AG10803 (cell line): ENCODE measurements at places on chromosomes 4 and X.

GRCh38 chrX:40694802-40695201 lies 40.5 kb downstream of the MED14 start:
- no peak for DNase-seq

GRCh38 chr4:82786828-82787227 lies 11.8 kb downstream of the SCD5 start:
- no peak for DNase-seq

GRCh38 chr4:94525993-94526728 lies 74.4 kb downstream of the PDLIM5 start:
- peak; percentile 82 for DNase-seq

DNA sequence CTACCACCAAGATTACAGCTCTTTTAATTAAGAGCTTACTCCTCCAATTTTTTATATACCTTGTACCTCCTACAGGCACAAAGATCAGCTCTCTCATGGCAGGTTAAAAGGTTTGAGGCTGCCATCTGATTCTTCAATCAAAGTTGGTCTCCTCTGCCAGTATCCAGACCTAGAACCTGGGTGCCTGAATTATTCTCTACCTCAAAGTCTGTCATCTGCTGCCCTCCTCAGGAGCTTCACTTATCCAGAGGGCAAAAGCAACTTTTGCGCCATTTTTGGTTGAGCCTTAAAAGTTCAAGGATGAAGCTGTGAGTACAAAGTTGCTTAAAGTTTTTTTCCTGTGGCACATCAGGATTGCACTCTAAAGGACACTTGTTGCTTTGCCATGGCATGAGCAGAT lies 343.7 kb upstream of the PPP1R2C start:
- DNase-seq = no peak

DNA sequence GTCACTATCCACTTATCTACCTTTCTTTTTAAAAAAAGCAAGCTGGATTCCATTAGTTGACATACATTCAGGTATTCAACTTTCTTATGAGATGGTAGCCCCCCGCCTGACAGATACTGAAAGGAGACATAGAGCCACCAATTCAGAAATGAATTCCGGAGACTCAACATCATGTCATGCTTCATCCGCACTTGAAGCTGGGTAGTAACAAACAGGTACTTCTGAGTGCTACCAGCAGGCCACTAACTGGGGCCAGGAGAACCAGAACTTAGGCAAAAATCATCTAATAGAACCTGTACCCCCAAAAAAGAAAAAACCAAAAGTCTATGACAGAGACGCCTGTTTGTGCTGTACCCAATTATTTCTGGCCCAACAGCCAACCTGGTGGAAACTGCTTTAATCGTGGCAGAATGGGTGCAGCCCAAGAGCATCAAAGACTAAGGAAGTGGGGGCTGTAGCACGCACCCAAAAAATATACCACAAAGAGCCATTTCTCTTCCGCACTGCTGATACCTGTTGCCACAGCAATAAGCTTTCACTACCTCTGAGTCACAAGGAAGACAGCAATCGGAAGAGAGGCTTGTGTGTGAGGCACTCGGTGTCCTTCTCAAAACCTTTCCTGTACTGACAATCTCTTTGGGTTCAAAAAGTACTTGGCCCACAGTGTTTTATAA lies 84.8 kb downstream of the AFAP1 start:
- DNase-seq = no peak

GRCh38 chrX:113059714-113060113 lies 219.1 kb upstream of the AMOT start:
- DNase-seq = no peak

DNA sequence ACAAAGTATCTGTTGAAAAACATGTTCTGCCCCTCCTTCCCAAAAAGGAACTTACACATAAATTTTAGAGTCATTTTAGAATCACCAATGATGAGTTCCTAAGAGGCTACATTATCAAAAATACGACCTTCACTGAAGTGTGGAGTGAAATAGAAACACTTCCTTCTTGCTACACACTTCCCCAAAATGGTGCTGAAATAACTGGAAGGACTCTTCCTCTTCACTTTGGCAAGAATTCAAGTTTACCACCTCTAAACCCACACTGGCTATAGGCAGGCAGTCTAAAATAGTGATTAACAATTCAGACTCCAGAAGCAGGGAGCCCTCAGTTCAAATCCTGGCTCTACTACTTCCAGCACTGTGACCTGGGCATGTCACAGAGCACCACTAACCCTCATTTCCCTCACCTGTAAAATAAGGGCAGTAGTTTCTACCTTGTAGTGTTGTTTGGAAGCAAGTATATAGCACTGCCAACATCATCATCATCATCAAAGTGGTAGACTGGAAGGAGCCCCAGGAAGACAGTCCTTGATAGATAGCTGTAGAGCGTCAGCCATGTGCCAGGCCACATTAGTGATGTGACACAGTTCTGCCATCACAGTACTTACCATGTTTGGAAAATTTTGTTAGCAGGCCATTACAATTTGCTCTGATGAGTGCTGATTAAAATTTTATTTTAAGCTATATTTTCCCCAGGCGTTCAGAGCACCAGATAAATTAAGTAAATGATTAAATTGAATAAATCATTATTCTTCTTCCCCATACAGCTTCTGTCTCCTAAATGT lies 103.3 kb downstream of the PARM1 start:
- DNase-seq = no peak

DNA sequence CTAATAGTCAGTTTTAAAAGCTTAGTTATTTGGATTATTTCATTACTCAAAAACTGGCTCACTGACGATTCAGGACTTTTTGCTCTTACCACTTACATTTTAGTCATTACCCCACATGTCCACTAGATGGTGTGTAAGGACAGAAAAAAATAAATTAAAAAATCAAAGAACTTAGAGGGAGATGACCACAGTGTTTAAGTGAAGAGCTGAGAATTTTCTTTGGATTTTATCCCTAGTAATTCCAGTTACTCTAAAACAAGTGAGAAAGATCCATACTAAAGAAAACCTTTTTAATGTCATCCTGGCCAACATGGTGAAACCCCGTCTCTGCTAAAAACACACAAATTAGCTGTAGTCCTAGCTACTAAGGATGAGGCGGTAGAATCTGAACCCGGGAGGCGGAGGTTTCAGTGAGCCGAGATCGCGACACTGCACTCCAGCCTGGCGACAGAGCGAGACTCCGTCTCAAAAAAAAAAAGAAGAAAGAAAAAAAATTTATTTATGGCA lies 26.4 kb upstream of the TMPRSS11B start:
- peak; percentile 71 for DNase-seq

DNA sequence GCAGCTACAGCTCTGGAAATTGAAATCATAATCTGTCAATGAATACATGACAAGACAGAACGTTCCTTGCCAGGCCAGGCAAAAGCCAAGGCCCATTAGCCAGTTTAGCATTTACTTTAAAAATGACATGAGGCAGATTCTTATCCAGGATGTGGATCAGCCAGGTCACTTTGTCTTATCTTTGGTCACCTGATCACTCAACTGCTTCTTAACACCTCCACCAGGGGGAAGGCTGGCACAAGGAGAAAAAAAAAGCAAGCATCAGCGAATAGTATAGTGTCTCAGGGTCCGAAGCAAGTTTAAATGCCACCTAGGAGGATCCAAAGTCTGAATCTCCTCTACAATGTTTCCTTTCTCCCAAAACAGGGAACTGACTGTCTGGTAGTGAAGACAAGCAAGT lies 18.8 kb downstream of the ATP1B4 start:
- peak; percentile 3 for DNase-seq
